ENCODE measurements at places on chromosomes 1 and 21.

GRCh38 chr1:12052997-12053686, 10.0 kb upstream of the TNFRSF8 start:
- DNase-seq = no peak

GRCh38 chr1:61361931-61362330, 279.6 kb downstream of the NFIA start:
- DNase-seq = no peak

GRCh38 chr1:111422546-111423391, 4.8 kb downstream of the OVGP1 start:
- DNase-seq = peak; percentile 18

GRCh38 chr1:76901158-76901767, 34.0 kb downstream of the ST6GALNAC5 start:
- peak; percentile 54 for DNase-seq

DNA sequence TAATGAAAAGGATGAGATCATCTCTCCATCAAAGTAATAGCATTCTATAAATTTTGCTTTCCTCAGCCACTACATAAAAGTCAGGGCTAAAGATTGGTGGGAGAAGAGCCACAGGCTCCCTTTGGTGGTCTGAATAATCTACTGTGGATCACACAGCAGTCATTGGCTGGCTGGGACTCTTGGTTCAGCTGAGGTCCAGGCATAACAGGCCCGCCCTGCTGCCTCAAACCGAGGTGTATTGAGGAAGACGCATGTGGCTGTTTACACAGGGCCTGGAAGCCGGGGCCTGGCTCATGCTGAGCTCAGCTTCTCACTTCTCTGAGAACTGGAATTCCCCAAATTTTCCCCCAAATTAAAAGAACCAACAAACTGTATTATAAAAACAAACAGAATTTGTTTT, 139.2 kb downstream of the PTPRC start:
- DNase-seq = peak; percentile 28

GRCh38 chr21:42746593-42747275, 93.3 kb downstream of the PDE9A start:
- DNase-seq = no peak

GRCh38 chr1:195735140-195735539, 873.1 kb downstream of the KCNT2 start:
- no peak for DNase-seq

DNA sequence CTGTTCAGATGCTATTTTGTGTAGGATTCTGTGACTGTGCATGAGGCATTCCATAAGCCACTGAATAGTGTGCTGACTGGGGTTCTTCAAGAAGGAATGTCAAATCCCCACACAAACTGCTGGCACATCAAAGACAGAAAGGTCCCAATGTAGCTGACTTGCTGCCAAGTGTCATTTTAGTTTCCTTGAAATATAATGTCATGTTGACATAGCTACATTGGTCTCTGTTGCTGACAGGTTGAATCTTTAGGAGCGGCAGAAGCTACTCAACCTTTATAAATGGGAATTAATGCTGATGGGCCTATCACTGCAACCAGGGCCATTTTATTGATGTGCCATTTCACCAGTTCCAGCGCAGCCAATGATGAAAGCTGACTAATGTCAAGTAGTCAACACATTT, 1110.7 kb upstream of the B3GALT2 start:
- DNase-seq = no peak
